ENCODE measurements at places on chromosomes 1 and 21. TPM values are rescaled to one million over a fixed set of nuclear protein-coding genes. Genes with fewer than 3 reads are reported as not detected.

Gene ADAMTSL4
- total RNA-seq, result 23.2 TPM

Gene FLG2
- not detected for total RNA-seq

Gene CELA2A
- total RNA-seq, result not detected

Gene HOOK1
- total RNA-seq, result 19.4 TPM

Gene TMEM240
- total RNA-seq, result 3.9 TPM

Gene ANGPTL1
- total RNA-seq, result 24.3 TPM

Gene PTGS2
- total RNA-seq, result 18.3 TPM

Gene RNU5D-1
- total RNA-seq, result not detected

Gene SMCP
- total RNA-seq, result not detected

Gene KCNA3
- 5.4 TPM for total RNA-seq

DNA sequence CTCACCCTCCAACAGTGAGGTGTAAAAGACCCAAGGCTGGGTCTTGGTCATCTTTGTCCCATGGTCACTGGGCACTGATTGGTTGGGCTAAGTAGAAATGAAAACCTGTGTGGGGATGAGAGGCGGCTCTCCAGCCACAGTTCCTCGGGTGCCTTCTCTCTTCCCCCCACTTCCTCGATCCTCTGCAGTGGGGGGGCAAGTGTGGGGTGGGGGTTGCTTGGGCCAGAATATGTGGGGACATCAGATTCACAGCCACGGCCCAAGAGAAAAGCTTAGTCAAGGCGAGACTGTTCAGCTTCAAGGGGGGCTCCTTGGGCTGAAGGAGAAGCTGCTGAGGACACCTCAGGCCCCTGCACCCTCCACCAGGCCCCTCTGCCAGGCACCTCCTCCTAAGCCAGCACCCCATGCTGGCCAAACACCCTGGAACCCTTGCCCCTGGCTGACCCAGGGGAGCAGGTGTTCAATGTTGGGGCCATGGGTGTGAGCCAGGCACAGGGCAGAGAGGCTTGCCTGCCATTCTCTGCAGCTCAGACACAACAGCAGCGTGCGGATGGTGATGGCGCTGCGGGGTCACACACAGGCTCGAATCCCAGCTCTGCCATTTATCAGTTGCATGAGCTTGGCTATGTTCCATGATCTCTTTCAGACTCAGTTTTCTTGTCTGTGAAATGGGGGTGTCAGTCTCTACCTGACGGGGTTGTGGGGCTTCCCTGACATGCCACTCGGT, 21.0 kb upstream of the TNFRSF1B start:
- no peak for DNase-seq

GRCh38 chr1:12076425-12077005, 13.4 kb downstream of the TNFRSF8 start:
- DNase-seq, result no peak

GRCh38 chr1:233333086-233333485, 5.6 kb downstream of the MAP3K21 start:
- no peak for DNase-seq

- DNase-seq, result no peak
These were observed 35.8 kb downstream of the PLEKHA6 start for GRCh38 chr1:204323887-204324286.

DNA sequence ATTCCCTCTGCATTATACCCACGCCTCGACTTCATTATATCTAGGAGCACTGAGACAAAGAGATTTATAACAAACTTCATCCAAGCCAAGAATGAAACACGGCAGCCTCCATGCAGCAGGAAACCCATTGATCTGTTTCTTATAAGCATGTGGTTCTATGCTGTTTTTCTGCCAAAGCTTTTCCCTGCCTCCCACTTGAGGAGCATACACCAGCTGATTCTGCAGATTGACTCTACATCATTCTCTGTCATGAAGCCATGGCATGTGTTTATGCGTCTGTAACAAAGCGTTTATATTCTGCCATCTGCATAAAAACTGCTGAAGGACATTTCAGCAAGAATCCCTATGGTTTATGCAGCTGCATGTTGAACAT, 102.0 kb downstream of the CYYR1 start:
- no peak for DNase-seq

DNA sequence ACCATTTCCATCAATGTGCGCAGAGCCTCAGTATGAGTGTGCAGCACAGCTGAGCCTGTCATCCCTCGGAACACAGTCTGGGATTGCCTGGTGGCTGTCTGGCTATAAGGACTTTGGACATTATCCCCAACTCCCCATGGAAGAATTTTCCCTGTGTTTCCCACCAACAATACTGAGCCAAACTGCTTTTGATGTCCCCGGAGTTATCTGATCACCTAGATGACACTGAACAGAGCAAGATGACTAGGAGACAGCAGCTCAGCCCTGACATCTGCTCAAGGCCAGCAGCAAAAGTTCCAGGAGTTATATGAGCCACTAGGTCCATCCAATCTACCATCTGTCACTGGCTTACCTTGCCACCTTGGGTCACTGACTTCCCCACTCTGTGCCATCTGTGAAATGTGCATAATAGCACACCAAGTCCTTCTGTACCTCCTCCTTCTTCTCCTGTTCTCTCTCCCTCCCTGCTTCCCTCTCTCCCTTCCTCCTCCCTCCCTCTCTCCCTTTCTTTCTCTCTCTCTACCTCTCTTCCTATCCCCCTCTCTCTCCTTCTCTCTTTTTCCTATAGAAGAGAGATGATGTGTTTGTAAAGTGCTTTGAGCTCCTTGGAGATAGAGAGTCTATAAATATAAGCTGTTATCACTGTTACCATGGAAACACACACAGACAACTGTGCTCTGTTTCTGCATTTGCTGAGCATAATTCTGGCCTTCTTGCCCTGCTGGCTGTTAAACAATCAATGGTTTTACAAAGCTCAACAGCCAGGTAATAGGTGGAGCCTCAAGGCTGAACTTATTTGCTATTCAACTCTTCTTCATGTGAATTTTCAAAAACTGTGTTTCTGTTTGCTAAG, 19.7 kb upstream of the ATP1B1 start:
- DNase-seq, result peak; percentile 85

- DNase-seq, result no peak
These were observed 64.4 kb downstream of the LHX9 start for GRCh38 chr1:197981561-197981960.

GRCh38 chr1:2477791-2478499, 1.9 kb downstream of the PLCH2 start:
- no peak for DNase-seq

DNA sequence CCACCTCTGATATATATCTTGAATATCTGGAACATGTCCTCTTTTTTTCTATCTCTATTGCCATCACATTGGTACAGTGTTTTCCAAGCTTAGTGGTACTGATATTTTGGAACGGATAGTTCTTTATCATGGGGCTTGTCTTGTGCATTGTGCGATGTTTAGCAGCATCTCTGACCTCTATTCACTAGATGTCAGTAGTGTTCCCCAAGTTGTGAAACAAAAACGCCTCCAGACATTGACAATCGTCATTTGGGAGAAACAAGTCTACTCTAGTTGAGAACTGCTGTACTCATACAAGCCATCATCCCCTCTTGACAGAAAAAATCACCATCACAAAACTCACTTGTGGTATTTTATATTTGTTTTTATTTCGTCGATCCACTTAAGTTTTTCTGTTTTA, 79.7 kb upstream of the CHODL start:
- no peak for DNase-seq

DNA sequence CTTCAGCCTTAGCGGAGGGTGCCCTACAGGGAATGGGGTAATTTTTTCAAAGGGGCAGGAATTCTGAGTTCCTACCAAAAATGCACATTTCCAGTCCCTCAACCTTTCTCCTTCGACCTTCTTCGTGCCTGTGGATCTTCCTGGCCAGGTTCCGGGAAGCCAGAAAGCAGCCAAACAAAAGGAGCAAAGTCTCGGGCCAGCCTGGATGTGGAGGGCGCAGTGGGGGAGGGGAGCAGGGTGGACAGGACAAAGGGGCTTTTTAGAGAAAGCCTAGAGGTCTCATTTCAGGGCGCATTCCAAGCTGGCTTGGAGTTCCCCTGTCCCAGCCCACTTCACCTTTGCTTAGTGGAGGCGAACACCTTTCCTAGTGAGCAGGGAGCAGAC, 2.9 kb upstream of the INAVA start:
- DNase-seq, result peak; percentile 62

- DNase-seq, result peak; percentile 86
These were observed at the start of gene AKT3 for GRCh38 chr1:243850202-243850451. Gene AKT3 (minus strand): TSS chr1:243850243. CDS start chr1:243843170, 7,073 bp downstream.

DNA sequence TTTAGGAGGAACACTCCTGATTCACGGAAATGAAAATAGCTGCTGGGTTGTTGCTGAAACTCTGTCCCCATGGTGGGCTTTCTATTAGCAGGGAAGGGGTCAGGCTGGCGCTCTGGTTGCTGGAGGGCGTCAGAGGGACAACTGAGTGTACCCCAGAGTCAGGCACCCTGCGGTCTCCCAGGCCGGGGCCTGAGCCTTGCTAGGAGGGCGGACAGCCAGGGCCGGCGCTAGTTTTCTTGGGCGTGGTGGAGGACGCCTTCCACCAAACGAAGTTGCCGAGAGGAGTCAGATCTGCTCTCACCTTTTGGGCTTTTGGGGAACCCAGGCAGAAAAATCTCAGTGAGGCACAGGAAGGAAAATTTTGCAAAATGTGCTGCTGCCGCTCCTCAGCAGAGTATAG, 54.8 kb downstream of the NGF start:
- no peak for DNase-seq

- no peak for DNase-seq
These were observed 31.6 kb downstream of the TMCC2 start for GRCh38 chr1:205259324-205259832.
